ENCODE measurements at places on chromosomes 11 and 22.
A peak's percentile ranks its signal among the peaks of the same experiment; 100 is the strongest.

- DNase-seq, result no peak
Measured at GRCh38 chr11:108768370-108768769, 103.5 kb downstream of the DDX10 start.

DNA sequence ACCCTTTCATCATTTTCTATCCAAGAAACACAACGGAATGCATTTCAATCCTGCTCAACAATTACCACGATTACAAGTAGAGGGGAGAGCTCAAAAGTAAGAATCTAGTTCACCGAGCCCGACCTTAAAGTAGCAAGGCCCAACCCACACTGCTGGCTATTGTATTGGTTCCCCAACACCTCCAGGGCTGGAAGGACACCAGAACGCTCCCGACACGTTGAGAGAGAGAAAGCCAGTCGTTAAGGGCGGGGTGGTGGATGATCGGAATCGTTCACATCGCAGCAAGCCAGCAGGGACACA, 690 bp downstream of the CKAP5 start:
- no peak for DNase-seq

GRCh38 chr22:47000888-47001287, 238.4 kb downstream of the TBC1D22A start:
- DNase-seq, result no peak

- DNase-seq, result no peak
Measured at GRCh38 chr11:22065472-22065871, 127.4 kb upstream of the ANO5 start.

DNA sequence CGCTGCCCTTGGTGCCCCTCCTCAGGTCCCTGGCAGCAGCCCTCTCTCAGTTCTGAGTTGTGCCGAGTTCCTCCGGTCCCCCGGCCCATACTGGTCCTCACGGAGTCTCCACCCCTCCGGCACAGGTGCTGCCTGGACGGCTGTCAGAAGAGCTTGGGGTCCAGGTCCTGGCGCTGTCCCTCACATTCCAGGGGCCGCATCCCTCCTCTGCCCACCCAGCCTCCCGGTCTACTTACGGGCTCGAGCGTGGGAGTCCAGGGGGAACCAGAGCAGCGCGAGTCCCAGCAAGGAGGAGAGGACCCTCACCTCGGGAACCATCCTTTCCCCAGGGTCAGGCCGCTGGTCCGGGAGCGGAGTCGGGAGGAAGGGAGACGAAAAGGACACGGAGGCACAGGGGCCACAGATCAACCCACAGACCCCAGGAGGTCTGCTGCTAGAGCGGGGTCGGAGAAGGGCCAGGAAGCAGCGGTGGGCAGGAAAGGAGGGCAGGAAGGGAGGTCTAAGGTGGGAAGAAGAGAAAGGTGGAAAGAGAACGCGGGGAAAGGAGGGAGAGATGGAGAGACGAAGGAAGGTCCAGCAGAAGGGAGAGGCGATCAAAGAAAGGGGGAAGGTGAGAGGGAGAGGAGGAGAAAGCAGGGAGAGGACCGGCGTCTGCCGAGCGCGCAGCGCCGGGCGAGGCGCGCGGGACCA, 510 bp downstream of the CHRDL2 start:
- DNase-seq, result peak; percentile 76

- DNase-seq, result no peak
Measured at GRCh38 chr22:38725900-38726655, 20.3 kb downstream of the GTPBP1 start.

GRCh38 chr11:126375726-126376125, 20.2 kb downstream of the ST3GAL4 start:
- DNase-seq, result no peak

DNA sequence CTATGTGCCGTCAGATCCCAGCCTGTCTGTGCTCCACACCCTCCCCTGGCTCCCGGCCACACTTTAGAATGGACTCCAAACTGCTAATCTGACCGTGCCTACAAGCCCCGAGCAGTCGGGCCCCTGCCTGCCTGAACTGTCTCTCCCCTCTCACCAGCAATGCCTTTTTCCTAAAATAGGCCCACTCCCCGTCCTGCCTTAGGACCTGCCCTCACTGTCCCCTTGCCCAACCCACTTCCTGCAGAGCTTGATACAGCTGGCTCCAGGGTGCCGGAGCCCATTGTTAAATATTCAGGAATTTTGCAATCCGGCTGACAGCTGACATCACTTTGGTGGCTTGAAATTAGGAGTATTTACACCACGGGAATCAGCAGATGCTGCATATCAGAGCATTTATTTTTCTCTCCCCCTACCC, 21.4 kb downstream of the MN1 start:
- DNase-seq, result peak; percentile 78

DNA sequence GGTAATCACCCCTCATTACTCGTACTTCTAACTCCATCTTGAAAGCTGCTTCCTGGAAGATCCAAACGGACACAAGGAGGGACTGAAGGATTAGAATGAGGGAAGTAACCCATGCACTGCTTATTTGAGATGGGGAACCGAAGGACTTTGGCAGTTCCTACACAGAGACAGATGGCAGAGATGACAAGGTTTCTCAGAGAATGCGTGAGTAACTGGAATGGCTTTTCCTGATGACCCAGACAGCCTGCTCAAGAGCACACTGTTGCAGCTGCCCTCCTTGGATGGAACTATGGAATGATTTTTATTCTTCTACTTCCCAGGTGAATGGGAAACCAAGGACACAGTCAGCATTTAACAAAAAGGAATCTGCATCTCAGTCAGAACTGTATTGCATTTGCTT, 7.3 kb downstream of the KCNJ11 start:
- DNase-seq, result no peak

GRCh38 chr11:114794048-114794684, 115.8 kb downstream of the NXPE2 start:
- no peak for DNase-seq

DNA sequence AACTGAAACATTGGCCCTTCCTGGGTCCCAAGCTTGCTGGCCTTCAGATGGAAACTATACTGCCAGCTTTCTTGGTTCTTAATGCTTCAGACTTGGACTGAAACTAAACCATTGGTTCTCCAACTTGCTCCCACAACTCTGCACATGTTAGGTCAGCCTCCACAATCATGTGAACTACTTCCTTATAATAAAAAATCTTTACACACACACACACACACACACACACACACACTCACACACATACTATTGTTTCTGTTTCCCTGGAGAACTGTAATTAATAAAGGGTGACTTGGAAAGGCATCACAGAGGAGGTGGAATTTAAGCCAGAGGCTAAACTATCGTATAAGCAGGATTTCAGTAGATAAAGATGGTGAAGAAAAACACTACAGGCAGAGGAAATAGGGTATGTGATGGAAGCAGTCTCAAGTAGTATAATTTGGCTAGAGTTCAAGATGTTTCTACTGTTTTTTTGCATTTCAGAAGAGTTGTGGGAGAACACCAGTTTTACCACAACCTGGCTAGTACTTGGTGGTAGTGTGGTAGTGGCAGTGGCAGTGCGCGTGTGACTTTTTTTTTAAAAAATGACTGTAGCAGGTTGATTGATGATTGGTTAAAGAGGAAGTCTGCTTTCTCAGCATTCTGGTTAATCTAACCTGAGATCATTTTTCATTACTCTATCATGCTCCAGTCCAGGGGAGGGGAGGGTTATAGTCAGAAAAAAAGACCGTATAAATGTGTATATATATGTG, 70.1 kb downstream of the PDE3B start:
- no peak for DNase-seq

DNA sequence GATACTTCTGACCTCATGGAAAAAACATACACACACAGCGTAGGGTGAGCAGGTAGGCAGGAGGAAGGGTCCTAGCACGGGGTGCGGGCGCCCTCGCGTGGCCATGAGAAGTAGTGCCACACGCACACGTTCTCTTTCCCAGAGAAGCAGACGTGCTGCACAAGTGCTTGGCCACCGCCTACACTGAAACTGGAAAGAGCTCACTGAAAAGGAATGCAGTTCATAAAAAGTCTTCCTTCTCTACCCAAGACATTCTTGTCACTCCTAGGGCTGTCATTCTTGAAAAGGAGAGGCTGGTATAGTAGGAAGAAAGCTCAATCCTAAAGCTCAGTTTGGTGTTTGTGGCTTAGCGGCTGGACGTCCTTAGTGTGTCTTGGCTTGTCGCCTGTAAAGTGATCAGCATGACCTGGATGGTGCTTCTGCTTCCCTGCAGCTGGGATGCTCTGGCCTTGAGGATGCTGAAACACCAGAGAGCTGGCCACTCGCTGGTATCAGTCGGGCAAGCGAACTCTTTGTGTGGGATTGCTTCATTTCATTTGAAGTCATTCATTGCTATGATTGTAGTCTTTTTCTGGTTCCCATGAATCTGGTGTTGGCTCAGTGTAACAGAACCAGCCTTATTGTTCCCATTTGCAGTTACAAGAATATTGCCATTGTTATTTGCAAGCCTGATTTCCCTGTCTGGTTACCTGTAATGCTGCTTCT, 303.8 kb downstream of the NTM start:
- DNase-seq, result peak; percentile 85

DNA sequence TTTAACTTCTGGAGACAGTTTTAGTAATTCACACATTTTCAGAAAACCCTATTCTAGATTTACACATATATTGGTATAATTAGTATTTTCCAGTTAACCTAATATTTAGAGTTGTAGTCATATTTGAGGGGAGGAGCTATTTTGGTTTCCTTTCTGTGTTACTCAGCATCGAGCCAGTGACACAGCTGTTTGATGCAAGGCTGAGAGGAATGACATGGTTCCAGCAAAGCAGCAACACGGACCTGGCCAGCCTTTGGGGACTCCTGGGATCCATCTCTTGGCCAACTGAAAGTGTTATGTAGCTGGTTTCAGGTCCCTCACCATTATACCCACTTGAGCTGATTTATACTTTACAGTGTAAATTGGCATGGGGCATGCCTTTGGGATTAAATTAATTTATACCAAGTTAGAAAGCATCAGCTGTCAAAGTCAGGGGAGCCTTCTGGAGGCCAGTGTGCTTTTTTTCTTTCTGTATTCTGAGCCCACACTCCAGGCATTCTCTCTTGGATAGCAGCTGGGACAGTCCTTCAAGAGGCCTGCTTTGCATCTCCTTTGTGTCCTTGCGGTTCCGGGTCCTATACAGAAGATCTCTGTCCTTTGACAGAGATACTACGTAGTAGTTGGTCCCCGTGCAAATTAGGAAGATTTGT, 91.3 kb upstream of the SLC25A18 start:
- no peak for DNase-seq

DNA sequence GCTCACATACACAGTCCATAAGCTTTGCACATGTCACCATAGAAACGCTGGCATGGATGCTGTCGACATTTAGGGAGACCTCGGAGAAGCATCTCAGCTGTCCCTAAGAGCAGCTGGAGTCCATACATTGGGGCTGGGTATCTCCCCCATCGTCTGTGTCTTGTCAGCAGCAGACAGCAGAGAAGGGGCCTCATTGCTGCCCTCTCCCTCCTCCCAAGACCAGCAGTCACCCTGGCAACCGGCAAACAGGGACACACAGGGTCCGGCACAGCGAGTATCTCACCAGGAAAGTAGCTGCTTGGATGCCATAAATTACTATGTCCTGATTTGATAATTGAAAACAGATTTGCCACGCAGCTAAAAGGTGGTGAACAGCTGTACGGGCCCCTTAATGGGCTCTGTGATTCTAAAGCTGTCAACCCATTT, 84.4 kb downstream of the CD44 start:
- no peak for DNase-seq

- no peak for DNase-seq
Measured at GRCh38 chr11:28231475-28231874, 123.3 kb downstream of the METTL15 start.

DNA sequence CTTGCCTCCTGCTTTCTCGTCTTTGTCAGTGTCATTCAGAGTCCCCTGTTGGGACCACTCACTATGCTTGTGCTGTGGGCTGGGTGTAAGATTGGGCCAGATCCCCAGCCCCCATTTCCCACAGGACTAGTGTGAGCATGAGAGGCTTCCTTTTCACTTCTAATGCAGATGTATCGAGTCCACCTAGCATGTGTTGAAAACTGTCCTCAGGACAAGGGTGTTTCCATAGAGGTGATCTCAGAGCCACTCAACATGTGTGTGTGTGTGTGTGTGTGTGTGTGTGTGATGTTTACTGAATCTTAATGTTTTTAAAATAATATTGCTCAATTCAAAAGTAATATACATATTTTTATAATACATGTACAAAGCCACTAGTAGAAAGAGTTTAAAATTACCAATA, 11.4 kb upstream of the CD44 start:
- no peak for DNase-seq

- DNase-seq, result peak; percentile 60
Measured at GRCh38 chr11:45646275-45646927, 19.0 kb downstream of the CHST1 start.

- DNase-seq, result no peak
Measured at GRCh38 chr11:62179995-62180394, 10.0 kb upstream of the SCGB1D1 start.

DNA sequence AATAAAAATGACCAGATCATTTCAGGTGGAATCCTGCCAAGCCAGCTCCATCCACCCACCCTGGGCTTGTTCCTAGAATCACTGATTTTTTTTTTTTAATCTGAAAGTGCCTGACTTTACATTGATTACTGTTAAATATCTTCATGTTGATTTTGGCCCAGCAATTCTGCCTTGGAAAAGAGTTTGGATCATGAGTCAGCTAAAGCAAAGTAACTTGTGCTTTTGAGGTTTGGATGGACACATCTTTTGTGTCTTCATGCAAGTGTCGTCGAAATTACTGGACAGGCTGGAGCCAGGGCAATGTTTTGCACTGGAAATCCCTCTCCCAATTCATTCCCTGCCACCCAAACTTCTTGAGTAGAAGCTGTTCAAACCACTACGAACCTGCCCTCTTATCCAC, 164.0 kb upstream of the SYT13 start:
- no peak for DNase-seq

- no peak for DNase-seq
Measured at GRCh38 chr11:105074166-105074530, 29.0 kb upstream of the CARD16 start.

- peak; percentile 45 for DNase-seq
Measured at GRCh38 chr22:46058591-46059519, 81.9 kb upstream of the WNT7B start.

DNA sequence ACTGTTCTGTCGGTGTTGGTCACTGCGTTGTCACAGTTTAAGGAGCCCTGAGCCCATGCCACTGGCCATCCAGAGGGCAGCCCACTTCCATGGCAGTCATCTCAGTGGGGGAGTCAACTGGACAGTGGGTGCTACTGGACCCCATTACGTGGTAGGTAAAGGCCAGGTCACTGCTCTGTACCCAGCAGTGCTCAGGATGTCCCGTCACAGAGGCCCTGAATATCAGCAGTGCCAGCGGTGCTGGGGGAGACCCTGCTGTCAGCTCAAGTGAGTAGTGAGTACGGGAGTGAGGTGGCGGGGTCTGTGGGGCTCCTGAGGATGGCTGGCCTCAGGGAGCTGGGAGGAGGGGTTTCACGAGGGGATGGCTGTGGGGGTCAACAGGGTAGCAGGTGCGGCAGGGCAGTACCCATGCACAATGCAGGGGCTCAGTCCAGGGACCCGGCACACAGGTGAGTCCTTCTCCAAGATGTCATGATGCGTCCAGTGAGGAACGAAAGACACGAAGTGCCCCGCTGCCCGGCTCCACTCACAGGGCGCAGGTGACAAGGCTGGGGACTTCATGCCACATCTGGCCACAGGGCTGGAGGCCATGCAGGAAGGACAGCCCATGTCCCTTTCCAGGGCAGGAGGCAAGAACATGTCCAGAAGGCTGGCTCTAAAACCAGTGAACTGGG, 27.9 kb downstream of the CELSR1 start:
- DNase-seq, result no peak

All from H7 (cell line).